Activated T-cell treated with anti-CD3 and anti-CD28 coated beads for 24 hours (primary cell): ENCODE measurements at places on chromosomes 16 and 17.

DNA sequence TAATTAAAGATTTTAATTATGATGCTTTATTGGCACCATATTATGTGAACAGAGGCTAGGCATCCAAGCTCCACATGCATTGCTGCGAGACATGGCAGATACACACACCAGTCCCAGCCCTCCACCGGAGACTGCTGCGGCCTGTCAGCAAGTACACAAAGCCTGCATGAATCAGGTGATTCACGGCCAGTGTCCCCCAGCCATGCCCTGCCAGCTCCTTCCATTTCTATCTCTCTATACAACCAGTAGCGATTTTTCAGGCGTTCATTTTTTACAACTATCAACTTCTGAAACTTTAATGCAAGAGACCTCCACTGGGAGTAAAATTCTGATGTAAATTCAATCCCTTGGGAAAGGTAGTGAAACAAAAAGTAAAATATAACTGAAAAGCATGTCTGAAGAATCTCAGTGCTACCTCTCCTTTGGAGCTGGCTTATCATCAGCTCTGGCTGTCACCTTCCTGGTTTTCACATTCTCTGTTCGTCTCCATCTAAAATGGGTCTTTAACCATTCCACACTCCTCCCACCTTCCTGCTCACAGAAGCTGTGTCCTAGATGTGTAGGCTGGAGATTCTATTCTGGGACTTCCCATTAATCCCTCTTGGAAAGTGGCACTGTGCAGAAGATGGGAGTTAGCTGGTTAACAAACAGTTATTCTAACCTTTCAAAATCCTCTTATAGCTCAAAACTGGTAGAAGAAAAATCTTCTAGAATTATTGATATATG is 32.2 kb downstream of the HS3ST3A1 start:
- no peak for DNase-seq

DNA sequence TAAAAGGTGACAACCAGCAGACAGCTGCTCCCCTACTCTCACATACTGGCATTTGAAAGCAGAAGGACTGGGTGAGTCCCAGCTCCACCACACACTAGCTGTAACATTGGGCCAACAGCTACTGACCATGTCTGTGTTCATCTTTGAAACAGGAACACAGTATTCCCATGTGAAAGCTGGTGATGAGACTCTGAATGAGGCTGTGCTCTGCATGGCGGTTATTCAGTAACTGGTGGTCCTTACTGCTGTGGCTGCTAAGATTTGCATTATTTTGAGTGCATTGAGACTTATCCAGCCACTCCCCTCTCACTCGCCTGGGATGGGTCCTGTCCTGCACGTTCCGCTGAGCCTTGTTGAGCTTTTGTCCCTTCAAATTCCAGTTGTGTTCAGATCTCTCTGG is 342.9 kb downstream of the FOXL1 start:
- DNase-seq, result no peak

DNA sequence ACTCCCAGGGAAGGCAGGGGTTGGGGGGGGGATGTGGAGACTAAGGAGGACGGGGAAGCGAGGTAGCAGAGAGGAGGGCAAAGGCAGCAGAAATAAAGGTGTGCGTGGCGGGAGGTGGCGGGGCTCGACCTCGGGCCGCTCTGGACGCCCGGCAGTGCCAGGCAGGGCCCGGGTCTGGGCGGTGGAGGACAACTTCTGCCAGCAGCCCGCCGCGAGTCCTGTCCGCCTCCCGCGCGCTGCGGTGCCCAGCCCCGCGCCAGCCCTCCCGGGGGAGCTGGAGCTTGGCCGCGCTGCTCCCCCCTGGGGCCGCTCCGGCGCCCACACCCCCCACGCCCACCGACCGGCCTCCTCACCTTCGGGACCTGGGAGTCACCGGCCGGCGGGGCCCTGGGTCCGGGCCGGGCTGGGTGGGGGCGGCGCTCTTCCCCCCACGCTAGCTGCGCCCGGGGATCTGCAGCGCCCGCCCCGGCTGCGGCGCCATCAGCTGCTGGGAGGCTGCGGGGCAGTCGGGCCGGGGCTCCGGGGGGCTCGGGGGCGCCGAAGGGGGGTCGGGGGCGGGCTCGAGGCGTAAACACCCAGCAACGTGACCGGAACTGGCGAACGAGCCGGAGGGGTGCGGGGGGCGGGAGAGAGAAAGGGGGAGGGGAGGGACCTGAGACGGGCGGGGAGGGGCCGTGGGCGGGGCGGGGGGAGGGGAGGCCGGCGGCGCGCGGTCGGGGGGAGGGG is at the start of gene CCDC92B:
TSS of gene CCDC92B (minus strand) at position 595 of the 726 bp plus-strand sequence. CDS start 14,507 bp downstream, outside the sequence.
- DNase-seq, result no peak

GRCh38 chr17:17154556-17154955 is 51.6 kb downstream of the PLD6 start:
- DNase-seq, result no peak

DNA sequence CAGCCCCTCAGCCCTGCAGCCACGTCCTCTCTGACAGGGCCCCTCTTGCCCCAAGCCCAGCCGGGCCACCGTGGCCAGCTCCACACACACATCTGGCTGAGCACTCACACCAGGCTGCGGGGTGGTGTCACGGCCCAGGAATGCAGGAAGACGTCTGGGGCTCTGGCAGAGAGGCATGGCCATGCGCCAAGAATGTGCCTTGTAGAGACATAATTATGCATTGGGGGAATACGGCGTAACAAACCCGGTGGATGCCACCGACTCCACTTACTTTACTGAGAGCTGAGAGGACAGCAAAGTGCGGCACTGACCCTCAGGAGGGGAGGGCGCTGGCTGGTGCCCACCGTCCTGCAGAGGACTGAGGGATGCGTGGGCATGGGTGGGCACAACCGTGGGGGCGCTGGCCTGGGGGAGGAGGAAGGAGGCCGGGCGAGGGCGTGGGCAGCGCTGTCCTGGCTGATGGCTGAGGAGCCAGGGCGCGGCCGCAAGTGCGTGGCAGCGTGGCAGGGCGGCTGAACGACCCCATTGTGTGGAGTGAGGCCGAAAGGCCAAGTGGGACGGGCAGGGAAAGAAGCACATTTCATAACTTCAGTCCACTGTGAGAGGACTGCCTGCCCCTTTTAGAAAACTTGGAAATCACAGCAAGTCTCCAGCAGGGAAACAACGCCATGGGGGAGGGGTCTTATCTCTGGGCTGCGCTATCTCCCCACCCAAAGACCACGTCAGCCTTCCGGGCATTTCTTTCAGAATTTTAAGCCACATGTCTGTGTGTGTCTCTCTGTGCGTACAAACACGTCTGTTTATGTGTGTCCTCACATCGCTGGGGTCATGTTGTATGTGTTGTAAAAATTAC is 30.6 kb downstream of the METRNL start:
- DNase-seq, result no peak

GRCh38 chr17:79417476-79417988 is 193.3 kb downstream of the RBFOX3 start:
- no peak for DNase-seq

GRCh38 chr17:82602986-82603710 is 45.1 kb downstream of the WDR45B start:
- no peak for DNase-seq

DNA sequence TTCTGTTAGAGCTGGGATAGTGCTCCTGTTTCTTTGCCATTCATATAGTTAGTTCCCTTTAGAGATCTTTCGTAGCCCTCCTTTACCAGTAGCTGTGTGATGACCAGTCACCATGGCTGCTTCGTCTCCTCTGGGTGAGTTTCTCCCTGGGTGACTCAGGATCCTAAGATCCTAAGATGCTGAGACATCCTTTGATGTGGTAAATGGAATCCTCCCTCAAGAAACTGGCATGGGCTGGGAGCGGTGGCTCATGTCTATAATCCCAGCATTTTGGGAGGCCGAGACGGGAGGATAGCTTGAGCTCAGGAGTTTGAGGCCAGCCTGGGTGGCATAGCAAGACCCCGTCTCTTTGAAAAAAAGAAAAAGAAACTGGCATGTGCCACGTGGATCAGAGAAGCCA is 5.9 kb downstream of the PHAF1 start:
- no peak for DNase-seq

- DNase-seq, result no peak
Observed at GRCh38 chr16:17343728-17344127, 127.0 kb downstream of the XYLT1 start.

- no peak for DNase-seq
Observed at GRCh38 chr17:42031584-42031983, 11.7 kb downstream of the NKIRAS2 start.

GRCh38 chr16:29975134-29975538 is 1.5 kb downstream of the TAOK2 start:
- no peak for DNase-seq

DNA sequence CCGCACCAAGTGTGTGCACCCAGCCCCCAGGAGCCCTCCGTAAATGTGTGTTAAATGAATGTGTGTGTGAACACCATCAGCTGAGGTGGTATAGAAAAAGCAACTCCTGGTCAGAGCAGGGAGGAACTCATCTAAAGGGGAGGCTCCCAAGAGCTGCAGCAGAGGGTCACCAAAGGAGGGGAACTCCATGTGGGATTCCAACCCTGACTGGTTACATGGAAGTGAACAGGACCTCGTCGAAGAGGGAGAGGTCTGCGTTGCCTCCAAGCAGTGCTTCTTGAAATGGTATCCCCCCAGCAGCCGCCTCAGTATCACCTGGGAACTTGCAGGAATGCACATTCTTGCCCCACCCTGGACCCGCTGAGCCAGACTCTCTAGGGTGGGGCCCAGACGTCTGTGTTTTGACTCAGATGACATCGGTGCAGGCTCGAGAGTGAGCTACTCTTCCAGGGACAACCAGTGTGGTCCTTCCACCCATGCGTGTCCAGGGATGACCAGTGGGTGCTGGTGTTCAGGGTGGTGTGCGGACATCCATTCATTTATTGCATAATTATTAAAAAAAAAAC is 30.8 kb downstream of the ADCY9 start:
- DNase-seq, result no peak

DNA sequence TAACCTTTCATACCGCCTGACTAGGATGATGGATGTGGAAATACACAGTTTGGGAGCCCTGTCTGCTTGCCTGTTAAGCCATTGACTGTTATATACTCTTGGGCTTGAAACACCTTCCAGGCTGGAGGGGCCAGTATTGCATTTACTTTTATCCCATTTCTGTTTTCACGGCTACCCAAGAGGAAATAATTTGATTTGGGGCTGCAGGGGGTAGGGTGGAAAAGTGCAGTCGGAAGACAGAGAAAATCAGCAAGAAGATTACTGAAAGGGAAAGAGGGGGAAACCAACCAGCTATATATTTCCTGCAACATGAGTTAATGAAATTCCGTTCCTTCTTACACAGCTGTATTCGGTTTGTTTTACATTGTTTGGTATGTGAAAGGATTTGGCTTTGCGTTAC is 202.5 kb downstream of the CDH13 start:
- DNase-seq, result no peak

DNA sequence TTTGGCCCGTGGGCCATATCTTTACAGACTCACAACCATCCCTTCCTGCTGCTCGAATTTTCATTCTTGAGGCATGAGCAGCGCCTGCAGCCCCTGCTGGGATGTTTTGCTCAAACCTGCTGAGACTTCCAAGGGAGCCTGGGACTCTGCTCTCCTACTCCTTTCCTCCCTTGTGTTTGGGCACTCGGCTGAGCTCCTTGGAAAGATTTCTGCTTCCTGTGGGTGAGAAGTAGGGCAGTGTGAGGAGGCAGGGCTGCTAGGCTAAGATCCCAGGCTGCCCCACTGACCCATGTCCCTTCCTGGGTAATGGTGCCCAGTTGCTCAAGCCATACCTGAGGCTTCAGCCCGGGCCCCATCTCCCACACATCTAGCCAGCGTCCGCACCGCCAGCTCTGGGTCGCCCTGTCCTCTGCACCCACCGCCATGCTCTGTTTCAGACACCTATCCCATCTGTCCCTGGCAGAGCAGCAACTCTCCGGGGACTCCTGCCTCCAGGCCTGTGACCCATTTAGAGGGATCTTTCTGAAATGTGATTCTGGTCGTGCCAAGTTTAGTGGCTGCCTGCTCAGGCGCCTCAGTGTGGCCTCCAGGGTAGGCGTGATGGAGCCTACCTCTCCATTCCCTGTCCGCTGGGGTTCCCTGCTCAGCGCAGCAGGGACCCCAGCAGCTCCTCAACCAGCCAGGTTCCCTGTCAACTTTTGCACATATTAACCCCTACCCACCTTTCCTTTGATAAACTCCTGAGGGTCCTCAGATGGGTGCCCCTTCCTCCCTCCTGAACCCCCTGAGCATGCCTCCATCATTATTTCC is 190.1 kb downstream of the CCDC182 start:
- no peak for DNase-seq

DNA sequence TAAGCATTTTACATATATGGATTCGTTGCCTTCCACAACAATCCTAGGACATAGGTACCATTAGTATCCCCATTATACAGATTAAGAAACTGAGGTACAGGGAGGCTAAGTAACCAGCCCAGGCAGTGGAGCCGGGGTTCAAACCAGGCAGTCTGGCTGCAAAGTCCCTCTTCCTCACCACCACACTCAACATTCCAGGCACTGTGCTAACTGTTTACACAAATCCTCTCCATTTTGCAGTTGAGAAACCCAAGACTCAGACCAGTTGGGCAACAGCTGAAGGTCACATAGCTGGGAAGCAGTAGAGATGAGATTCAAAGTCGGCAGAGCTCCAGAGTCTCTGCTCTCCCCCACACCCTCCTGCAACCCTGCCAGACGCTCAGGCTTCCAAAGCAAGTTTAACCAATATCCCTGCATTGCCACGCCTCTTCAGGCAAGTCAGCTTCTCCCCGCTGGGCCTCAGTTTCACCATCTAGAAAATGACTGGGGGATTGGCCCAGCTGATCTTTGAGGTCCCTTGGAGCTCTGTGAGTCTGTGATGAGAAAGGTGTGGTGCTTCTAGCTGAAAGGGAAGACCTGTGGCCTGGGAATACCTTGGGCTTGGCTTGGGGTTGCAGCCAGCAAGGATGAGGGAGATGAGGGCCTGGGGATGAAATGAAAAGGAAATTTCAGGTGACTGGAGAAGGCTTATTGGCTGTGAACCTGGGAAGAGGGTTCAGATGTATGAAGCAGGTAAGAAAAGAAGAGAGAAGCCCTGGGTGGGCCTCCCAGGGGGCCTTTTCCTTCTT is 14.0 kb downstream of the CCR7 start:
- no peak for DNase-seq

- no peak for DNase-seq
Observed at GRCh38 chr16:50831751-50832150, 89.9 kb downstream of the CYLD start.

- no peak for DNase-seq
Observed at GRCh38 chr17:59332749-59333377, 1.4 kb downstream of the YPEL2 start.

DNA sequence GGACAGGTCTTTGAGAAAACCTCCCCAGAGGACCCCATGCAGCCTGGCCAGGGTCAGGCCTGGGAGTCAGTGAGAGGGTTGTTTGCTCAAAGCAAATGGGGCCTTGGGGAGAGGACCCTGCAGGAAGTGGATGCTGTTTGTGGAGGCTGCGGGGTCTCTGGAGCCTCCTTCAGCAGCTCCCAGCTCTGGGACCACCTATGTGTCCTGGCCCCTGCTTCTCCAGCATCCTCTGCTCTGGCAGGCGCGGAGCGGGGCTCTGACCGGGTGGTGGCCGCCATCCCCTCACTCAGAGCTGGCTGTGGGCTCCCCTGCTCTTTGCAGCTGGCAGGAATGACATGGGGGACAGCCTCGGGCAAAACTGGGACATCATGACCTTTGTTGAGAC is 29.8 kb upstream of the CIBAR2 start:
- no peak for DNase-seq
